ENCODE measurements at places on chromosomes 5 and 9.

- no peak for DNase-seq
These were observed 361.4 kb upstream of the RFX3 start for GRCh38 chr9:3887221-3887653.

DNA sequence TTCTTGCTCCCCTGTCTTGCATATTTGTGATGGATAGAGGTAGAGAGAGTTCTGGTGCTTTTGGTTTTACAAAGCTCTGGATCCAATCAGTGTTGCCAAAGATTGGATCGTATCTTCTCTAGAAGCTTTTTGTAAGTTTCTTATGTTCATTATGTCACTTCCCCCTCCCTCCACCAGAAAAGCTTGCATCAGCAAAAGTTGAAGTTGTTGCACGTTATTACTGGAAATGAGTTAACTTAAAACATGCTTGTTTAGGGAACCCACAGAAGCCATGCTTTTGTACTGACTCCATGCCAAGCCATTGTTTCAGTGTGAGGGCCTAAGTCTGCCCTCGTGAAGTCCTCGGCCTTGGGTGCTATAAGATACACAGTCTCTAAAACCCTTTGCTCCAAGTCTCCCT, 186.5 kb downstream of the ERCC6L2 start:
- no peak for DNase-seq

DNA sequence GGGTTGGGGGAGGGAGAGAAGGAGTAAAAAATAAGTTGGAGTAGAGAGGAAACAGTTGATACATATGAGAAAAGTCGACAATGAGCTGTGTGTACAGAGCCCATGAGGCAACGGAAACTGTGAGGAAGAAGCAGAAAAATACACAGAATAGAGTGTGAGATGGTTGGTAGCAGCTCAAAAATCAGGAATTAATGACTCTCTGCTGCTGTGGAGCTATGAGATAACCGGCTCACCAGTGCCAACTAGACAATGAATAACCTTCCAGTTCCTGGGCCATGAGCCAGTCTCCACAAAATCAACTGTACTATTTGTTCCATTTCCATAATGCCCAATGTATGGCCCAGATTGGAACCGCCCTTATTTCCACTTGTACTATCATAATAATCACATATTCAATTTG, 53.1 kb upstream of the NREP start:
- DNase-seq, result no peak

DNA sequence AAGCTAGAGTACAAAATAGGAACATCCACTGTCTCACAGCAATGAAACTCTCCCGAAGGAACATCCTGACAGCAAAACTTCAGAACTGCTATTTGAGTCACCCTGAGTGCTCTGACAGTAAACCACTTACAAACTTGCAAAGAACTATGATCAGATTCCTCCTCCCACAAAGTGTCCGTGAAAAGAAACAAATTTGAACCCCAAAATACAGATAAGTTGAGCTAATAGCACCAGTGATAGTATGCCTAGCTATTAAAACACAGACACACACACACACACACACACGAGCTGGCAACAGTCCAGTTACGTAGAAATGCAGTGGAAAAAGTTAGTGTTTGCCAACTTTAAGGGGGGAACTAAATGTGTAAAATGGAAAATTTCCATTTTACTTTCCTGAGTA, 3.1 kb upstream of the GLIS3 start:
- DNase-seq, result no peak

- no peak for DNase-seq
These were observed 102.8 kb downstream of the TAF11L14 start for GRCh38 chr5:17737092-17737491.

DNA sequence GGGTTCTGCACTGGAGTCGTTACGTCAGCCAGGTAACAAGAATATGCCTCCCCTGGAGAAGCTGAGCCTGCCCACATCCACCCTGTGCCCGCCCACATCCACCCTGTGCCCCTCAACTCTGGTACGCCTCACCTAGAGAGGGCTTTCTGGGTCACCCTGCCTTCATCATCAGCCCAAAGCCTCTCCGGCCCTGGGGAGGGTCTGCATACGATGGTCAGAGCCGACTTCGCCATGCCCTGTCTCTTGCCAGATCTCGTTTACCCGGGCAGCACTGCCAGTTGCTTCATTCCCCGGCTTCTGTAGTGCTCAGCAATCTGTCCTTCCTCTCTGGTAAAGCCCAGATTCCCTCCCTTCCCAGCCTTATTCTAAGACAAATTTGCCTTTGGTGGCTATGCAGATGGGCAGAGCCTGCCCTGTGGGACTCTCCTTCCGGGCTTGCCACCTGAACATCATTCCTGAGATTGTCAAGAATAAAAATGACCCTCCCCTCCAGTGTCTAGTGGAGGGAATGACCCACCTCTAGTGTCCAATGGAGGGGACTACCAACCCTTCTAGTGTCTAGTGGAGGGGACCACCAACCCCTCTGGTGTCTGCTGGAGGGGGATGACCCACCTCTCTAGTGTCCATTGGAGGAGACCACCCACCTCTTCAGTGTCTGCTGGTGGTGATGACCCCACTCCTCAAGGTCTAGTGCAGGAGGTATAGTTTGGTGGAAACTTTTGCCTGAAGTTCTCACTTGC, 3.4 kb downstream of the PLEKHG4B start:
- DNase-seq, result no peak

DNA sequence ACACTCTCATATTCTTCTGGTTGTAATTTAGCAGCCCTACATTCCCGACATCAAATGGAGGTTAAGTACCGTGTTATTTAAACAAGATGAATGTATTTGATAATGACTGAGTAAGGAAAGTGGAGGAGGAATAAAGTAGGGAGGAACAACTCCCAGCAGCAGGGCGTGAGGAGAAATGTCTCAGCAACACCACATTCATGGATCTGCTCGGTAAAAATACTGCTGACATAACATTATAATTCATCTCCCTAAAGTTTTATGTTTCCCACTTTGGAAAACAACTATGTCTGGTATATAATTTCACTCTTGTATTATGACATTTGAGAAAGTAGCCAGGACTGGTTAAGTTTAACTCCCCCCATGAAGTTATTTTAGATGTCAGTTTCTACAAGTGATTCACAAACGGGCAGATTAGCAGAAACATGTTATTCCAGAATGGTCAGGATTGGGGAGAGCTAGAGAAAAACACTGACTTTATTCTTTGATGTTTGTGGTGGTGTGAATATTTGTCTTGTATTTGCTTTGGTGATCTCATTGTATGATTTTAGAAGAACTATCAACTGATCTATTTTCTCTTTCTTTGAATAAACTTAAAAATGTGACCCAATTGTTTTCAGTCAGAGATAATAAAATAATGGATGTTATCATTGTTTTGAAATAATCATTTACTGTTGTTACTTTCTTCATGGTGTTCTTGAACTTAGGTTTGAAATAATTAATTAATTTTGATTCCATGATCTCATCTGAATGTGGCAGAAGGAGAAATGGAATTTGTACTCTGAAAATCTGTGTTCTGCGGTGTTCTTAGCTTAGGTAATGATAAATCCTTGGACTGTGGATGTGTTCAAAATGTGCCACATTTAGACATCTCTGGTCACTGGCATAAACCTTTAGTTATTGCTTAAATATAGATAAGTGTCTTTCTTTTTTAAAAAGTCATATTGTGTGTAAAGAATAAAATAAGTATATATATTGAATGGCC, 303.6 kb upstream of the ZNF608 start:
- DNase-seq, result no peak

DNA sequence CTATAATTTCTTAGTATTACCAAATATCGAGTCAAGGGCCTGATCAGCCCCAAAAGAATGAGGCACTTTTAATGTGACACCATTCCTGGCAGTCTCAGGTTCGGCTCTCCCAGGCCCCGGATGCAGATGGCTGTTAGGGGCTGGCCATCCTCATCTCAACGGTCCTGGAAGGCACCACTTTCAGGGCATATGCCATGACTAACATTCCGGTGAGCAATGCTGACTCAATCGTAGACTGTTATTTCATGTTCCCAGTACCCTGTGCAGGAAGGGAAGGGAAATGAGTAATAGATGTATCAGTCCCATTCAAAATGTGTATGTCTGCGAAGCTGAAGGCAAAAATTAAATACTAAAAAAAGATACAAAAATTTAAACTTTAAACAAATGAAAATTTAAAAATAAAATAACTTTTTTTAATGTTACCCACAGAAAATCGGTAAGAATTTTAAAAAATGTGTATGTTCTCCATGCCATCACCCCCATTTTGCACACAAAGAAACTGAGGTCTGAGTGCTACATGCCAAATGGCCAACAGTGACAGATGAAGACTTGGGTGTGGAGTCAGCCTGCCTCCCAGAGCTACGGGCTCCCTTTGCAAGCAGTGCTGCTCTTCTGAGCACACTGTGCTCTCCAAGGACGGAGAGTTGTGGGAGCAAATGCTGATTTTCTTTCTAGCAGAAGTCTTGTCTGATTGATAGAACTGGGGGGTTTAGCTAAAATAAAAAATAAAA, 79.0 kb downstream of the GLDC start:
- DNase-seq, result no peak

GRCh38 chr5:151741678-151742423, 16.6 kb downstream of the ATOX1 start:
- no peak for DNase-seq

GRCh38 chr9:136045595-136046553, 49.2 kb downstream of the NACC2 start:
- DNase-seq, result no peak

DNA sequence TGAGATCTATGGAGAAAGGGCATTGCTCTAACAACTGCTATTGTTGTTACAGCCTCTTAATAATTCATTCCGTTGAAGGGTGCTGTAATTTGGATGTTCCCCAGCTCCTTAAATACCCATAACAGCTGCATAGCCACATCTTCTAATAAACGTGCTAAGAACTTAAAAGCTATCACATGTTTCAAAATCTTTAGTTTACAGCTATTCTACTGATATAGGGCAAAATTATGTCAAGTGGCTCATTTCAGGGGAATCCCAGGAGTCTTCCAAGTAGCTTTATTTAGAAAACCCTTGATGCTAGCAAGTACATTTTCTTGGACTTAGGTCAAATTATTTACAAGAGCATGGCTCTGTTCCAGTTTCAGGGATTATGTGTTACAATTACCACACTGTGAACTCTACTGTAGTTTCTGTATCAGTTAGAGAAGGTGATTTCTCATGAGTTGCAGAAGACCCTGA, 990.4 kb upstream of the ACO1 start:
- DNase-seq, result no peak

DNA sequence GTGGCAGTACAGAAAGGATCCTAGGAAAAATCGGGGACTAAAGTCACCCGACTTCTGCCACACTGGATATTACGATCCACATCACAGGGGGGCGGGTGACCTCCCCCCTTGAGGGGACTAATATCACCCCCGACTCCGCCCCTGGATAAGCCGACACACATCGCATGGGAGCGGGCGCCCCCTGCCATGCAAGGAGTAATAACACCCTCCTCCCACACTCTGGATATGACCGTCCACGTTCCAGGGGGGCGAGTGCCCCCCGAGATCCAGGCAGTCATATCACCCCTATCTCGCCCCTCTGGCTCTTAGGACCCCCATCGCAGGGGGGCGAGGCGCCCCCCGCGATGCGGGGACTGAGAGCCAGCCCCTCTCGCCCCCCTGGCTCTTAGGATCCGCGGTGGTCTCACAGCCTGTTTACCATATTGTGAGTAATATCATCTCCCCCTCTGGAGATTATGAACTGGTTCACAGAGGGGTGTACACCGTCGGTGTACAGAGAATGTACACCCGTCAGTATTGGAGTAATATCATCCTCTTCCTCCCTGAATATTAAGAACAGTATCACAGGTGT, 423.0 kb downstream of the DIRAS2 start:
- DNase-seq, result no peak

- DNase-seq, result no peak
These were observed 315.7 kb downstream of the MCTP1 start for GRCh38 chr5:94969174-94969573.

- no peak for DNase-seq
These were observed 18.5 kb downstream of the IFNA5 start for GRCh38 chr9:21286659-21287058.

GRCh38 chr9:118527261-118527660, 823.1 kb downstream of the TLR4 start:
- no peak for DNase-seq

- DNase-seq, result no peak
These were observed 157.0 kb upstream of the NTRK2 start for GRCh38 chr9:84512493-84512892.

DNA sequence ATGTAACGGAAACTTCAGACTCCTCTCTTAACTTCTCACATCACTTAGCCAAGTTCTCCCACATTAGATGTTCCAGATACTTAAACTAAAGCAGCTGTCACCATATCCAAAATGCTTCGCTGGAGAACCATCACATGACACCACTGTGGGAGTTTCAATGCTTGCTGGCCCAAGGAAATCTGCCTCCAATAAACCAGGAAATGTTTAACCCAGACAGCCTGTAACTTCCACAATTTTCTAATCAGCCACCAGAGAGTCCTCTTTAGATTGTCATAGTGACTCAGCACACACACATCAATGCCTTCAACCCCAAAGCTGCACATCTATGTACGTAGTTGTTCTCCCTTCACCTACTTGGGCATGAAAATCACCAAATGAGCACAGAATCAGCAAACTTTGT, 118.7 kb downstream of the LPAR1 start:
- no peak for DNase-seq

DNA sequence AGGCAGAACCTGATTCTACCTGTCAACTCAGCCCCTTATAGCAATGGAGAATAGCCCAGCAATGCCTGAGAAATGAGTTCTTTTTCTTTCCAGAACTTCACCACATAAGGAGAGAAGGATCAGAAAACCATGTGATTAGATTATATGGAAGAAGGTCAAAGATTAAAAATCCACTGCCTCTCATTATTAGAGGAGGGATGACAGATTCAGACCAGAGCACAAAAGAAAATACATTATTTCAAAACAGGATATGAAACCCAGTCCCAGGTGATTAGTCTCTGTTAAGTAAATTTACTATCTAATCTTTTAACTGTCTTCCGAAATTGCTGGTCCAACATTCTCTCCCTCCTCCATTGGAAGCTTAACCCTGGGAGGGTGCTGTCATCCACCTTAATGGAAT, 322.4 kb downstream of the SLIT3 start:
- DNase-seq, result no peak

DNA sequence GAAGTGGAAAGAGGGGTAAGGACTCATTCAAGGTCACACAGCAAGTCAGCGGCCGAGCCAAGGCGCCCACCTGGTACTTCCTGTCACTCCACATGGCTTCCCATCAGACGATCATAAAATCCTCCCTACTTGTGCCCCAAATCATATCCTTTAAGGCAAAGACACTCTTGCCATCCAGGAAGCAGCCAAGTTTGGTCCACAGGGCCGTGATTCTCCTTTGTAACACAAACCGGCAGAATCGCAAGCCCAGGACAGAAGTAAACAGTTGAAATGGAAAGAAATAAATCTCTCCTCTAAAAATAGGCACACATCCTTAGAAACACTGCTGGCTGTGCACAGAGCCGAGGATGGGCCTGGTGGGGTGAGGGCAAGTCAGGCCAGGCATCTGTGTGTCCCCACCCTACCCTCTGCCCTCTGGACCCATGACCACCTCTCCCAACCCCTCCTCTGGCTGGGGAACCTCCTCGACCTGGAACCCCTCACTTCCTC, 30.5 kb downstream of the TMOD1 start:
- no peak for DNase-seq

DNA sequence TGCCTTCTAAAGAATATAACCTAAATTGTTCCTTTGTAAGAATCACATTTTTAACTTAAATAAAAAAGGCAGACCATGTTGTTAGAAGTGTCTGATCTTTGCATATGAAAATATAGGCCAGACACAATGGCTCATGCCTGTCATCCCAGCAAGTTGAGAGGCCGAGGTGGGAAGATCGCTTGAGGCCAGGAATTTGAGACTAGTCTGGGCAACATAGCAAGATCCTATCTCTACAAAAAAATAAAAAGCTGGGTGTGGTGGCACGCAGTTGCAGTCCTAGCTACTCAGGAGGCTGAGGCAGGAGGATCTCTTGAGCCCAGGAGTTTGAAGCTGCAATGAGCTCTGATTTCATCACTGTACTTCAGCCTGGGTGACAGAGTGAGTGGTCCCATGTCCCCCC, 37.3 kb downstream of the TRIO start:
- DNase-seq, result no peak

Data from GOT3 (cell line).